ENCODE measurements at places on chromosomes 6 and 20.

DNA sequence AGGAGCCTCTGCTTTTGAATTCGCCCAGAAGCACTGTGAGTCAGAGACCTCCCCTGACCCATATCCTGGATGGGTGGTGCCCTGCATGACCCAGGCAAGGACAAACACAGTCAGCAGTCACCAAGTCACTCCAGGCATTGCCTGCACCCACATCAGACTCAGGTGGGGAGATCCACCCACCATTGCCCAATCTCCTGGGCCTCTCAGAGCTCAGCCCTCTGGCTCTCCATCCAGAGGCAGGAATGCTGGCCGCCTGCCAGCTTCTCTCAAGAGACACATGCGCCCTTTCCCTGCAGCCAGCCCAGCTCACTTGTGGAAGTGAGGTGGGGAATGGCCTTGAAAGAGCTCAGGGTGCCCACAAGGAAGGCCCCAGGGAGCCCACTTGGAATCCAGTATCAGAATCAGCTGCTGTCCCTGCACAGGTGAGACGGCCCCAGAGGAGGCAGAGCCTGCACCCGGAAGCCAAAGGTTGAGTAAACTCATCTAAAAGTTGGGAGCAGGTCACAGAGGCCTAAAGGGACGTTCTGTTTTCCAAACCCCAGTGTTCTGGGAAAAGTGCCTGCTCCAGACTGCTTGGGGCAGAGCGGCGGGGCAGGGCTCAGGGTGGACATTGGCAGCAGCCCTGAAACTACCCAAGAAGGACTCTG lies 129.8 kb downstream of the PREX1 start:
- H3K27ac ChIP-seq = peak overlapping the region; percentile 74
- no peak overlapping the region for H3K4me3 ChIP-seq
- no peaks in the 10 kb centered on the region for H3K27me3 ChIP-seq
- H3K36me3 ChIP-seq = no peaks in the 10 kb centered on the region

GRCh38 chr6:151494235-151494935 lies 568 bp downstream of the CCDC170 start:
- peaks cover 54% of the 10 kb centered on the region for H3K27me3 ChIP-seq
- H3K4me3 ChIP-seq = peak overlapping the region; percentile 71
- H3K4me1 ChIP-seq = peaks cover 15% of the 10 kb centered on the region
- peak overlapping the region; percentile 81 for H3K27ac ChIP-seq
- no peak for DNase-seq

DNA sequence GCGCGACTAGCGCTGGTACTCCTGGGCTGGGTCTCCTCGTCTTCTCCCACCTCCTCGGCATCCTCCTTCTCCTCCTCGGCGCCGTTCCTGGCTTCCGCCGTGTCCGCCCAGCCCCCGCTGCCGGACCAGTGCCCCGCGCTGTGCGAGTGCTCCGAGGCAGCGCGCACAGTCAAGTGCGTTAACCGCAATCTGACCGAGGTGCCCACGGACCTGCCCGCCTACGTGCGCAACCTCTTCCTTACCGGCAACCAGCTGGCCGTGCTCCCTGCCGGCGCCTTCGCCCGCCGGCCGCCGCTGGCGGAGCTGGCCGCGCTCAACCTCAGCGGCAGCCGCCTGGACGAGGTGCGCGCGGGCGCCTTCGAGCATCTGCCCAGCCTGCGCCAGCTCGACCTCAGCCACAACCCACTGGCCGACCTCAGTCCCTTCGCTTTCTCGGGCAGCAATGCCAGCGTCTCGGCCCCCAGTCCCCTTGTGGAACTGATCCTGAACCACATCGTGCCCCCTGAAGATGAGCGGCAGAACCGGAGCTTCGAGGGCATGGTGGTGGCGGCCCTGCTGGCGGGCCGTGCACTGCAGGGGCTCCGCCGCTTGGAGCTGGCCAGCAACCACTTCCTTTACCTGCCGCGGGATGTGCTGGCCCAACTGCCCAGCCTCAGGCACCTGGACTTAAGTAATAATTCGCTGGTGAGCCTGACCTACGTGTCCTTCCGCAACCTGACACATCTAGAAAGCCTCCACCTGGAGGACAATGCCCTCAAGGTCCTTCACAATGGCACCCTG lies 1.6 kb downstream of the TPBG start:
- DNase-seq = peak; percentile 25
- peak overlapping the region; percentile 82 for H3K27ac ChIP-seq
- peaks cover 18% of the 10 kb centered on the region for H3K27me3 ChIP-seq
- peaks cover 53% of the 10 kb centered on the region for H3K4me1 ChIP-seq
- H3K36me3 ChIP-seq = peaks cover 2% of the 10 kb centered on the region

DNA sequence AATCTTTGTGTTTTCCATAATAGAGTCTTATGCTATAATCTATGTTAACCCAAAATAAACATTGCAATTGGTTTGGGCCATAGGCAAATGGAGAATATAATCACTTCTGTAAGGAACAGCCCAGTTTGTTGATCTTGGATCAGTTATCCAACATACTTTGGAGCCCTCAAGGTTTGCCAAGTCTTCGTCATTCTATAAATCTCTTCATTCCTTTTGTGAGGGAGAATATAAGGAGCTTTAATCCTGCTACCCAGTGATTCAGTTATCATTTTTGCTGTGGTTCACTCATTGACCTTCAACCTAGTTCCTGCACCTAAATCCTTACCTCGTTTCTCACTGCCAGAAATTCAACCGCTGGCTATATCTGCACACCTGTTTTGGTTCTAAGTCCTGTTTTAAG lies 500.3 kb upstream of the PTCHD4 start:
- H3K27me3 ChIP-seq = no peaks in the 10 kb centered on the region
- no peak overlapping the region for H3K4me3 ChIP-seq
- H3K27ac ChIP-seq = no peak overlapping the region
- H3K36me3 ChIP-seq = no peaks in the 10 kb centered on the region
- peaks cover 16% of the 10 kb centered on the region for H3K4me1 ChIP-seq

DNA sequence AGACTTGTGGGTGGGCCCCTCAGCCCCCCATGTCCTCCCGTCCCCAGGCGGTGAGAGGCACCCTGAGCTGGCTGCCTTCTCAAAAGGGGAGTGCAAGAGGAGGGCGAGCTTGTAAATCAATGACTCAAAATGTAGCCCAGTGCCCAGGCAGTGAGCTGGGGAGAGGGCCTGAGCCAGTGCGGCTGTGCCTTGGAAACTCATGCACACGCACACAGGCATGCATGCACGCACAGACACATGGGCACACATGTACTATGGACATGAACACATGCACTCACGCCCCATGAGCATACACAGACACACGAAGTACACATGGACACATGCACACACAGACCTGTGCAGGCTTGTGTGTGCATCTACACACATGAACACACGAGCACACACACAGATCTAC lies 133.5 kb downstream of the TAF4 start:
- H3K4me3 ChIP-seq = no peak overlapping the region
- no peaks in the 10 kb centered on the region for H3K4me1 ChIP-seq
- no peak for DNase-seq

- H3K27me3 ChIP-seq = peaks cover 18% of the 10 kb centered on the region
- DNase-seq = no peak
- no peak overlapping the region for H3K27ac ChIP-seq
- H3K4me3 ChIP-seq = no peak overlapping the region
- H3K4me1 ChIP-seq = no peaks in the 10 kb centered on the region
Measured at GRCh38 chr6:34095136-34095505, 50.8 kb downstream of the GRM4 start.

GRCh38 chr6:160248538-160248937 lies 10.1 kb downstream of the SLC22A2 start:
- peaks cover 21% of the 10 kb centered on the region for H3K4me1 ChIP-seq
- H3K4me3 ChIP-seq = no peak overlapping the region
- DNase-seq = no peak
- H3K36me3 ChIP-seq = no peaks in the 10 kb centered on the region

DNA sequence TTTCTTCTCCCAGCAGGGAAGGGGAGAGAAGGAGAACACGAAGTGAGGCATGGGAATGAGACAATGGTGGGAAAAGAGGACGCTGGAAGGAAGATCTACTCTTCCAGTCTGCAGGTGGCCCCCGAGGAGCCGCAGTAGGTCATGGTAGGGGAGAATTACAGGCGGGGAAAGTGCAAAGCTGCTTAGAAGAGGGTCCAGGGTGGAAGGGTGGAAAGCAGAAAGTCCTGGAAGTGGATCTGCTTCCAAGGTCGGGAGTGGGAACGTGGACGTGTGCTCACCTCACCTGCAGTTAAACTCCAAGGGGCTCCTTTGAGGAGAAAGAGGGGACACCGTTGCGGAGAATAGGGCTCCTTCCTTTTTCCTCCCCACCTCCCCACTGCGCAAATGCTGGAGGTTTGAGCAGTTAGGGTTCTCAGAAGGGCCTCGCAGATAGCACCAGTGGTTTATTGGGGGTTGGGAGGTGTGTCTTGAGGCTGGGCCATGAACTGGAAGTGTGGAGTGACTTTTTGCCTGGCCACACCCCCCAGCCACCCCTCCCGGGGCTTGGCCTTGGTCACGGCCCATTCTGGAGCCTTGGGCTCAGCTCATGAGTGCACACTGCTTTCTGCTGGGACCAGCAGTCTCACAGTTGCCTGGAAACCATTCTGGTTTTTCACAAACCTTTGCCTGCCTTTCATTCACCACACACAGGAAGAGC lies 100.4 kb upstream of the MLN start:
- peaks cover 12% of the 10 kb centered on the region for H3K4me1 ChIP-seq
- DNase-seq = no peak
- no peak overlapping the region for H3K4me3 ChIP-seq

DNA sequence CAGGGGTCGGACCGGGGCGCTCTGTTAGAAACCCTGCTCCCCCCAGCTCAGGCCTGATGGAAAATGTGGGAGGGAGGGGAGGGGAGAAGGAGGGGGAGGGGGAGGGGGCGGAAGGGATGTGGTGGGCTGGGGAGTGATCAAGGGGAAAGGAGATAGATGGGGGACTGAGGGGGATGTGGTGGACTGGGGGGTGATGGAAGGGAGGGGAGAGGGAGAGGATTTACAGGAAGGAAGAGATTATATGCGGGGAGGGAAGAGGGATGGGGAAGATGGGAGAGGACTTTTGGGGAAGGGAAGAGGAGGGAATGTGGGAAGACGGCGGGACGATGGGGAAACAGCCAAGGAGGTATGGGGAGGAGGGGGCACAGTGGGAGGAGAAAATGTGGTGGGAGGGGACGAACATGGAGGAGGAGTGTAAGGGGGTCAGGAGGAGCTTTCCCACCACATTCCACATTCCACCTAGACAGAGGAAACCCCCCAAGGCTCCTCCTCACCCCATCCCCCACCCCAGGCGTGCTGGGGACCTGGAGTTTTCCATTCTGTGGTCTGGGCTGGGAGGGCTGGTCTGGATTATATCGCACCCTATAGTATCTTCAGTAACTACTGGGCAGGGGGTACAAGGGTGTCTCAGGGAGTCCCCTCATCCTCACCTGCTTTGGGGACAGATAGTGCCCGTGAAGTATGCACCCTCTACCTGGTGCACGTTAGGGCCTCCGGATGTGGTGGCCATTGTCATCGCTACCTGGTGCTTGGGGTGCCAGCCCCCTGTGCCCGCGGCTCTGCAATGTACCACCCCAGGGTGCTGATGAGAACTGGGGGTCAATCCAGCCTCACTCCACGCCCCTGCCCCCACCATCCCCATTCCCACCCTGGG lies 578 bp upstream of the PTGIS start:
- H3K27me3 ChIP-seq = no peaks in the 10 kb centered on the region
- peaks cover 36% of the 10 kb centered on the region for H3K4me1 ChIP-seq
- H3K4me3 ChIP-seq = peak overlapping the region; percentile 80
- H3K36me3 ChIP-seq = peaks cover 4% of the 10 kb centered on the region

DNA sequence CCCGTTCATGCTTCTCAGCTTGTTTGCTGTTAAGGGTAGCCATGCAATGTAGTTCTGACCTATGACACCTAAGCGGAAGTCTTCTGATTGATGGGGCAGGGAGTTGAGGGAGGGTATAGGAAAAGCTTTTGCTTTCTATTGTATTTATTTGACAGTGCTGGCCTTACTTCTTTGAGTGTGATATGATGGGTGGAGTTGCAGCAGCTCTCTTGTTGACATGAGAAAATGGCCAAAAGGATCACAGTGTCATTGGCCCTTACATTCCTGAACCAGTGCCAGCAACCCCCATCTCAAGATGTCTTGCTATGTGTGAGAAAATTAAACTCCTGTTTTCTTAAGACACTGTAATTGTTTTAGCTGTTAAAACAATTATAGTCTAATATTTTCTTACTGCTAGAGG lies 117.5 kb downstream of the SAMD5 start:
- no peak overlapping the region for H3K4me3 ChIP-seq
- H3K4me1 ChIP-seq = no peaks in the 10 kb centered on the region
- no peaks in the 10 kb centered on the region for H3K36me3 ChIP-seq
- no peak overlapping the region for H3K27ac ChIP-seq
- DNase-seq = no peak
- peaks cover 2% of the 10 kb centered on the region for H3K27me3 ChIP-seq

DNA sequence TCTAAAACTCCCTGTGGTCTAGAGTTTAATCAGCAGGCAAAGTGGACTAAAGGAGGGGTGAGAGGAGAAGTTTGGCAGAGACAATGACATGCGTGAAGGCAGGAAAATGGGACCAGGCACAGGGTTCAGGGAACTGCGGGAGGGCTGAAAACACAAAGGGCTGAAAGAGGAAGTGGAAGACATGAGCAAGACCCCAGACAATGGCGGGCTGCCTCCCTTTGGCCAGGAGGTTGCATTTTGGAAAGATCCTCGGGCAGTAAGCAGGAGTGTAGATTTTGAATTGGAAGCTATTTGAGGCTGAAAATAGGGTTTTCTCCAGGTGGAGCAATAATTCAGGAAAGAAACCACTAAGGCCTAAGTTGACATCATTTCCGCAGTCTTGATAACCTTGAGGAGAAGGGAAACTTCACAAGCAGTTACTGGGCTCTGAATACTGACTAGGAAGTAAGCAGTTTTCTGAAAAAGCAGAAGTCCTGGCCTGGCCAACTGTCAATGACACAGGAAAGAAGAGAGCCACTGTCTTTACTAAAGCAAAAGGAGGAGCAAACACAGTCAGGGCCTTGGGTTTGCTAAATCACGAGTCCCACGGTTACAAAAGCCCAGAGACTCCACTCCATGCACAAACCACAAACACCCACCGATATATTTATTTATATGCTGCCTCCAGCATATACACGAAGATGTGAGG lies 3.4 kb downstream of the LY86 start:
- no peaks in the 10 kb centered on the region for H3K36me3 ChIP-seq
- H3K4me1 ChIP-seq = peaks cover 54% of the 10 kb centered on the region
- no peak for DNase-seq

Measured in mesothelial cell of epicardium (in vitro differentiated cells).